ENCODE measurements at places on chromosomes 3 and 15.

- no peak for DNase-seq
Measured at GRCh38 chr15:61171209-61171608, 57.9 kb downstream of the RORA start.

DNA sequence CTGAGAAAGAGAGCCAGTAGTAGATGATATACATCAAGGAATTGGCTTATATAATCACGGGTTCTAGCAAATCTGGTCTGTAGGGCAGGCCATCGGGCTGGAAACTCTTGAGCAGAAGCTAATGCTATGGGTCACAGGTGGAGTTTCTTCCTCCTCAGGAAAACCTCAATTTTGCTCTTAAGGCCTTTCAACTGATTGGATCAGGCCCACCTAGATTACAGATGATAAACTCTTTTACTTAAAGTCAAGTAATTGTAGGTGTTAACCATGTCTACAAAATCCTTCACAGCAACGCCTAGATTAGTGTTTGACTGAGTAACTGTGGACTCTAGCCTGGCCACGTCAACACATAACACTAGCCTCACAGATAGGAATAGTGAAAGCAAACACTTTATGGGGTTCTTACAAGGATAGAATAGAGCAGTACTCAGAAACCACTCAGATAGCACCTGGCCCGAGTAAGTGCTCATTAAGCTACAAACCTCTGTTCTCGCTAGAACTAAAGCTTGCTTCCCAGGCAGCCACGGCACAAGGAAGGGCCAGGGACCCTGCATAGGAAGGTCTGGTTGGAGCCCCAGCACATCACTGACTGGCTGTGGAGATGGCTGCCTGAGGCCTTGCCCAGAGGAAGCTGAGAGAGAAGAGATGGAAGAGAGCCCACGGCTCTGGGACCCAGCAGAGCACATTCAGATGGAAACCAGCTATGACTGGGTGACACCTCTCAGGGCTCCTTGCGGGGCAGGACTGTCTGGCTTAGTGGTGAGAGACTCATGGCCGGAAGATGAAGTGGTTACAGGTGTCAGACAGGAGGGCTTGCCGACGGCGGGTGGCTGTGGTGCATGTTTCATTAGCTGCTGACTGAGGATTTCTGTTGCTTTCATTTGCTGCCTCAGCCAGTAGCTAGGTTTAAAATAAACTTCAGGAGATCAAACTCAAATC is 202.5 kb upstream of the TLE3 start:
- DNase-seq, result no peak

DNA sequence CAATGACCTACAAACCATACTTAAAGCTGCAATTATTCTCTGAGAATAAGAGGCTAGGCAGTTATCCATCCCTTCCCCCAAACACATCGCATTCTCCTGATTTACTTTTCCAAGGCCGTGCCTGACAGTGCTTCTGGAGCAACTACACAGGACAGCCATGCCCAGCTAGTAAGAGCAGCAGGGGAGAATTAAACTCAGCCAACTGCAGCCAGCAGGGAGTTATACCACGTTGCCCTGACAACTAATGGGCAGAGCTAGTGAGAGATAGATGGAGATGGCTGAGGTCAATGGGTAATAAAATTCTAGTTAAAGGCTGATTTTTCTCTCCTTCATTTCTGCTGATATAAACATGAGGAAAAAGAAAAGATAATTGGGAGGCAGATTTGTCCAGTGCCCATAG is 193.8 kb upstream of the PPP2R3A start:
- no peak for DNase-seq

- no peak for DNase-seq
Measured at GRCh38 chr15:49424954-49425353, 1.9 kb downstream of the FGF7 start.

DNA sequence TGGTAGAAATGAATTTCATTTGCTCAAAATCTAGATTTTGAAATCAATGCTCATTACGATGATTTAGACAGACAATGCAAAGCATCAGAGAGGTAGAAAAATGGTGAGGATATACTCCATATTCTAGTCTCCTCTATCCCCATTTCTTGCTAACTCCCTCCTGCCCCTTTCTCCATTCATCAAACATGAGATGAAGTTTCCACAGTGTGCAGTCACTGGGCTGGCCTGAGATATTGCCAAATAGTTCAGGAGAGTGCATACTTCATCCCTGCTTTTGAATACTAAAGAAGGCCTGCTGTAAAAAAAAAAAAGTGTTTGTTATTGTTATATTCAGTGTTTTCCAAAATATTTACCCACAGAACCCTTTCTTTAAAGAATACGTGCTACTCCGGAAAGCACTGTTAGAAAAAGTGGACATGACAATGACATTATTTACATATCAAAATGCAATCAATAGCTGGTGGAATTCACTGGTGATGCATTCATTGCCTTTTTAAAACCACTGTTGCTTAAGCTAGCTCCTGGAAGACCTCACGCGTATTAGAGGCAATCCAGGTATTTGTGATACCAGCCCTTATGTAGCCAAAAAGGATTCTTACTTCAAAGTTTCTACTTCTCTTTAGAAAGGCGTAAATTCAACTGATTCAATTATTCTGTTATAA is 247.6 kb upstream of the SOX2 start:
- no peak for DNase-seq

DNA sequence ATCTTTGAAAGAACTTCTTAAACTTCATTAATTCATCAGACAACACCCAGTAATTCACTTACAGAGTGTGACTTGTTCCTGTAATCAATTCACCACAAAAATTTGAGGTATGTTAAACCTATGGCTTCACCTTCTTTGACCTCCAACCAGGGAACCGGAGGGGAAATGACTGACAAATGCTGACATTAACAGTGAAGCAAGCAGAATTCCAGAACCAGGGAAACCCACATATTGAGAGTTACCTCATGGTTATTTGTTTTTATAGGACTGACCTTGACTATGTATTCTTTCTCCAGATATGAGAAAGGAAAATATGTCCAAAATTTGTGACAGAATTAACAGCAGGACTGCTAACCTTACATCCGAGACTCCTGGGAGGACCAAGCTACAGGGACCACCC is 2.7 kb downstream of the P3H2 start:
- DNase-seq, result no peak

DNA sequence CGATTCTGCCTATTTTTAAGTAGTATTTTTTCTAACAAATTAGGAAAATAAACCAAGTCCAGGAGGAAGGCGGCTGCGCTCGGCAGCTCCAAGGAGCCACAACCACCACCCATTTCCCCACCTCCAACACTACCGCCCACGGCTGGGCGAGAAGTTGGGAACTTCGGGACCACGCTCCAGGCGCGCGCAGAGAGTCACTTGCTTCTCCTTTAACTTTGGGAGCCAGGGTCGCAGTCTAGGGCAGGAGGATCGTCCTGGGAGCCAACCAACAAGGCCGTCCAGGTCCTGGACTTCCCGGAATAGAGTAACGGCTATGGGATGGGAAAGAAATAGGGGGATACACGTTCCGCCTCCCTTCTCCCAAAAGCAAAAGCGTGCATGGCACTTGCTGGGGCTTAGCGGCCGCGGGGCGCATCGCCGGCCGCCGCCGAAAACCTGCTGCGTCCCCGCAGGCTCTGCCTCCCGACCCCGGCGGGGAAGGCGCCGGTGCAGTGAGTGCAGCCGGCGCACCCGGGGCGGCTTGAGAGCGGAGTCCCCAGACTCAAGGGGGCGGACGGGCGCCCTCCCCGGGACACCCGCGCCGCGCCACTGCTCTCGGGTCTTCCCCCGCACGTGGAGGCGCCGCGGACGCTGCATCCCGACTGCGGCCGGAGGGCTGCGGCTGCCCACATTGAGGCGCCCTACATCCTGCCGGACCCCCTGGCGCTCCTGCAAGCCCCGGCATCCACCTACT is 699 bp downstream of the MEGF11 start:
- no peak for DNase-seq

DNA sequence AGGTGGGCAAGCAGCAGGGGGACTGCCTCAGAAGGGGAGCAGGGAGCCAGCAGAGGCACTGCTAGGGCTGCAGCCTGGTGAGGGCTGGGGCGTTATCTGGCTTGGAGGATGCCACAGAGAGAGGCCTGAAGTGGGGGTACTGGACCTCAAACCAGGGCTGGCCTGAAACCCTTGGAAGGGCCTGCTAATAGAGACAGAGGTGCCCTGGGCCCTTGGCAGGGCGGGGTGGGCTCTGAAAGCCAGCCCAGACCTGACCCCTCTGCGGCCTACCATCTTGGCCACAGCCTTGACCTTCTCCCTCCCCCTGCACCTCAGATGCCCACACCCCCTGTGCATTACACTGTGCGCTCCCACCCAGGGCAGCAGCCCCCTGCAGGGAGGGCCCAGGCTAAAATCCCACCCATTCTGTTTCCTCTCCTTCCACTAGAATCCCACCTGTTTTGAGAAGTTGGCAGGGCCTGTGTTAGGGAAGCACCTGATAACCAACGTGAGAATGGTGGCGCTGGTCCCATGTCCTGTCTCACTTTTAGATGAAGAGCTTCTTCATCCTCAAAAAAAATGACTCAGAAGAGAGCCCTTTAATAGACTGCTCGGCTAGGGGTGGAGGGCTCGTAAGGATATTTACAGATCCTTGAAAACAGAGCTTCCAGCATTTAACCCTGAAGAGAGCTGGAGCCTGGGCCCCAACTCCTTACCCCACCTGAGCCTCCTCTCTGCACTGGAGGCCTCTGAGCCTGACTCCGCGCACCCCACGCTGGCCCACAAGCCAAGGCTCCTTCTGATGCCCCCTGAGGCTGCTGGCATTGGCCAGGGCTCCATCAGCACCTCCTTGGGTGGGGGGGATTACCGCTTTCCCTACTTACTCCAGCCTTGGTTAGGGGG is 29.8 kb downstream of the LOXL1 start:
- no peak for DNase-seq

DNA sequence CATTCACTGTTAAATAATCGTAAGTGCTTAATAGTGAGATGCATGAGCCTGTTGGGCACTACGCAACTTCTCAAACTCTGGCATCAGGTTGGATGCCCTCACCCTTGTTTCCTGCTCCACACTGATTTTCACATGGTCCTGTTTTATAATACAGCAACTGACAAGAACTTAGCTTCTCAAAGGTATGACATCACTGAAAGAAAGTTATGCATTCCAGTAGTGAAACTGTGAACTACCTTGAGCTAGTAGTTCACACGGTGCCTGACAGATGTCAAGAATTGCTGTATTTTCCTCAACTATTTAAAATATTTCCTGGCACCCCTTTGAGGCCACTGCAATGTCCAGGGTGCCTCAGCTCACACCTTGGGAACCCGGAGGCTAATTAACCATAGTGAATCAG is 327.5 kb downstream of the RORA start:
- DNase-seq, result no peak

- DNase-seq, result no peak
Measured at GRCh38 chr3:47661121-47661752, 82.6 kb upstream of the CSPG5 start.

DNA sequence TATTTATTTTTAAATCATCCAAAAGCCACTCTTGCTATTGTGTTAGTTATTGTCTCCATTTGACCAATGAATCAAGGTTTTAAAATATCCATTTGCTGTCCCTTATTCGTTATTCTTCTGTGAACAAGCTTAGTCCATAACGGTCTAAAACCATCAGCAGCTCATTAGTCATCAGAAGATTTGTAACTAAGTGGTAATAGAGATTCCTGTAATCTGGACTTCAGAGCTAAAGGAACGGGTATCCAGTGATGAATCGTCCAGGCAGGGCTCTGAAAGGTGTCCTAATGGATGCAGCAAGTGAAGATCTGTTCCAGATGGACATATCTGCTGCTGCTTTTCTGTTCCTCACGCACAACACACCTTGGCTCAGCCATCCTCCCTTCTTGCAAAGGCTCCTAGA is 362.7 kb upstream of the CFAP20DC start:
- no peak for DNase-seq

- DNase-seq, result no peak
Measured at GRCh38 chr3:46935989-46936558, 40.5 kb downstream of the CCDC12 start.

DNA sequence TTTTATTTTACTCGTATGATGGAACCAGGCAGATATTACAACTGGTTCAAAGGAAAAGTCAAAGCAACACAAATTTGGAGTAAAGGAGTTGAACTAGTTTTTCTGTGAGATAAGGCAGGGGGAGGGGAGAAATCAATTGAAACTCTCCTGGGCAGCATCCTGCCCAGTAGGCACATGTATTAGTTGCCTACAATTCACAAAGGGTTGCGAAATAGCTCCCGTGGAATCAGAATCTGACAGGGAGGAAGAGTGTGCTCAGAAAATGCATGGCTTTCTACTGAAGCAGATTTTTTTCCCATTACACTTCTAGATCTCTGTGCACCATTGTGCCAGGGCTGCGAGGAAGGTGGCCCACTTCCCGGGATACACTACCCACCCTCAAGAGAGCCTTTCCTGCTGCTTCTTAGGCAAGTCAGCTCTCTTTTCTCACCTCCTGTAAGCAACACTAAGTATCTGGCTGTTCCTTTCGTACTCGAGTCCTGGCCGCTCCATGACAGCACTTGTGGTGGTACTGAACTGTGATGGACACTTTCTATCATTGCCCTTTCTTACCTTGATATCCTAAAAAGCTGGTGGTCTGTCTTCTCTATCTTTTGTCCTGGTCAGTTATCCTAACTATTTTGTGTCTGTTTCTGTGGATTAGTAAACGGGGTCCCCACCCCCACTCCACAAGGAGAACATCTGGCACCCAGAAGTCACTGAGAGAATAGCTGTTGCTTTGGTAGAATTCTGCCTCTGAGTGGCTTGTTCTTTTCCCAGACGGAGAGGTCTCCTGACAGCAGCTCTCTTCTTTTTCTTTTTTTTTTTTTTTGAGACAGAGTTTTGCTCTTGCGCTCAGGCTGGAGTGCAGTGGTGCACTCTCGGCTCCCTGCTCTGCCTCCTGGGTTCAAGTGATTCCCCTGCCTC is 74.8 kb downstream of the RPL39L start:
- DNase-seq, result no peak

GRCh38 chr3:141114179-141114745 is 63.1 kb downstream of the SPSB4 start:
- DNase-seq, result no peak

- no peak for DNase-seq
Measured at GRCh38 chr15:70473581-70474370, 289.6 kb downstream of the UACA start.

DNA sequence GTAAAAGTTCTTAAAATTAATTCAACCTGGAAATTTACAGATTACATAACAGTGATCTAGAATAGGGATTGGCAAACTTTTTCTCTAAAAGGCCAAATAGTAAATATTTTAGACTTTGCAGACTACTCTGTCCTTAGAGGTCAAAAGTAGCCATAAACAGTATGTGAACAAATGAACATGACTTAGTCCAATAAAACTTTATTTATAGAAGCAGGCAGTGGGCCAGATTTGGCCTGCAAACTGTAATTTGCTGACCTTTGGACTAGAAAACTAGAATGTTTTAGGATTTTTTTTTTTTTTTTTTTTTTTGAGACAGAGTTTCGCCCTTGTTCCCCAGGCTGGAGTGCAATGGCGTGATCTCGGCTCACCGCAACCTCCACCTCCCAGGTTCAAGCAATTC is 12.1 kb downstream of the SENP8 start:
- no peak for DNase-seq

Measured in cortex of kidney (tissue), 1 donor.